ENCODE measurements at places on chromosomes 5 and 9.

DNA sequence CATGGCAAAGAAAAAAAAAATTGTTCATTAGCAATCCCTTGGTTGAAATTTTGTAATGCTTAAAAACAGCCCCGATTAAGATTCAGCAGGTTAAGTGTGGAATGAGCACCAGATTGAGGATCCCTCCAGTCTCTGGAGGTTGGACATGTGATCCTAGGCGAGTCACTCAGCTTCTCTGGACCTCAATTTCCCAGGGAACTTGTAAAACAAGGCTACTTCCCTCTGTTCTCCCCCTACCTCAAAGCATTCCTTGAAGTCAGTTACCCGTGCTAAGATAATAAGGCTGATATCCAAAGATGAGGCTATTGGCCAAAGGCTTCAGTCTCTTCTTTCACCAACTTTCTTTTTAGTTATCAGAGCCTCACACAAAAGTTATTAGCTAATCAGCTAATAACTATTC lies 2.9 kb downstream of the KLHL3 start:
- no peak for DNase-seq

- no peak for DNase-seq
Observed at GRCh38 chr9:124749781-124750180, 21.3 kb downstream of the NR6A1 start.

DNA sequence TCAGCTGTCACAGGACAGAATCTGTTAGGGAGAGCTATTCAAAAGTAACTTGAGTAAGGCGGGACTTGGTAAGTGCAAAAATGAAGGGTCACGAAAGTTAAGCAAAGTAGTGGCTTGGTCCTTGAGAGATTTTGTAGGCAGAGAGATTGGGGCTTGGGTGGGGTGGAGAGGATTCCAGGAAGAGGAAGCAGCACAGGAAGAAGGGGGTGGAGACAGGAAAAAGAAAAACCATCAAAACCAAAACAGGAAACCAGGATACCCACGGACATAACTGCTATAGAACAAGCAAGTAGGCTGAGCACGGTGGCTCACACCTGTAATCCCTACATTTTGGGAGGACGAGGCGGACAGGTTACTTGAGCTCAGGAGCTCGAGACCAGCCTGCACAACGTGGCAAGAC lies 3.7 kb downstream of the ROPN1L start:
- DNase-seq = no peak

DNA sequence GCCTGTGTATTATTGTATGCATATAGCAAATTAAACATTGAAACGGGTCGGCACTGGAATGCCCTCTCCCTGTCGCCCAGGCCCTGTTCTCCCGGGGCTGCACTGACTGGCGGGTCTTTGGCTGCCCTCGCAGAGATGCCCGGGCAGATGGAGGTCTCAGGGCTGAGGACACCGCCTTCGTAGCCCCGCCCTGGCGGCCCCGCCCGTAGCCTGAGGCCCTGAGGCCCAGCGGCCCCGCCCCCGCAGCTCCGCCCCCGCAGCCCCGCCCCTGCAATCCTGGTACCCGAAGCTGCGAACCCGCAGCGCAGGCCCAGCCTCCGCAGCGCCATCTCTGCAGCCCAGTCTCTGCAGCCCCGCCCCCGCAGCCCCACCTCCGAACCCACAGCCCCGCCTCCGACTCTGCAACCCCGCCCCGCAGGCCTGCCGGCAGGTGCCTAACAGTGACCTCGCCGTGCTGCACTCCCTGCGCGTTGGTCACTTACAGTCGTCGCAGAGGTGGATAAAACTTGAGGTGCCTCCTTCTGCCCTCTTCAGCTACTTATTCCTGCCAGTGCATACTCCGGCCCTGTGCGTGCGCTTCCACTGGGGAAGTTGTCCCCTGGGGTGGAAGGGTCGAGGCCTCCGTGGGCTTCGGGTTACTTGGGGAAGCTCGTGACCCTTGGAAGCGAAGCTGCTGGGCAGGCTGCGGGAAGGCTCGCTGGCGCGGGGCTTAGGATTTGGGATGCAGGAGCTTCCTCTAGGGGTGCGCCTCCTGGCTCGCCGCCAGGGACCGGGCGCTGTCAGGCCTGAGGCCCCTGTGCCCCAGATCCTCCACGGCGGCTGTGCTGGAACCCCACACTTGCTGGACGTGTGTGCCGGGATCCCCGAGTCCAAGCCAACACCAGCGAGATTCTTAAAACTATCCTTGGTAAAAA lies 72.3 kb downstream of the ICE1 start:
- peak; percentile 66 for DNase-seq

GRCh38 chr9:111648066-111648465 lies 13.3 kb upstream of the GNG10 start:
- DNase-seq = no peak

- DNase-seq = no peak
Observed at GRCh38 chr9:132062806-132063205, 16.9 kb downstream of the MED27 start.

DNA sequence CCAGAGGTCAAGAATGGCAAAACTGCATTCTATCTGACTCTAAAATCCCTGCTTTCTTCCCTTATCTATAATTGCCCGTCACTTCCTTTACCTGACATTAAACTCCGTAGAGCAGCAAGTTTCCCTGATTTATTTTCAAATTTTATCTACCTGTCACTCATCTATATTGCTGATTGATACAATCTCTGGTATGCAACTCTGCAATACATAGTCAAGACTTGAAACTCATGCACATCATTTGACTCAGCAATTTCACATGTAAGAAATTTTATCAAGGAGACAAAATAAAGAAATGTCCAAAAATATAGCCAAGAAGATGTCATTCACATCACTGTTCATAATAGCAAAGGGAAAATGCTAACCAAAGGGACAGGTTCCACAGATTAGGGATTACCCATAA lies 39.5 kb downstream of the FBXW11 start:
- DNase-seq = no peak

Measured in stimulated activated CD8-positive, alpha-beta memory T cell treated with anti-CD3 and anti-CD28 coated beads, Interleukin-15, amount 100 ng/mL, for 4 hours (primary cell).